Transverse colon (tissue), 4 donors: ENCODE measurements at places on chromosomes 7 and 10. TPM values are rescaled to one million over a fixed set of nuclear protein-coding genes. Genes with fewer than 3 reads are reported as not detected.

DNA sequence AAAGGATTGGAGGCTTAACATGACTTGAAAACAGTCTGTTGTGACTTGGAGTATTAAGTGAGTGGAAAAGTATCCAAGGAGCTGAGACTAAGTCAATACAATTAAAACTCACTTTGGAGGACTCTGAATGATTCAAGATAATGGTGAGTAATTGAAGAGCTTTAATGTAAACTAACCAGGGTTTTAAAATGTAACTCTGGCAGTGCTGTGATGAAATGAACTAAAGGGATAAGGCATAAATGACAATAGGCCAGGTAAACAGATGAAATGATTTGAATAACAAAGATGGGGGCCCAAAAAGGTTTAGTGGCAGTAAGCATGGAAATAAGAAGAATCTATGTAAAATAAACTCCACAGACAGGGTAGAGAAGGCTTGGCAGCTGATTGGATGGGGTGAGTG is 316.5 kb upstream of the CACNA2D1 start:
- DNase-seq = no peak

The NUTM2A gene
- 2.7 TPM for total RNA-seq

- no peak for DNase-seq
Measured at GRCh38 chr10:30345611-30346010, 3.5 kb downstream of the MTPAP start.

DNA sequence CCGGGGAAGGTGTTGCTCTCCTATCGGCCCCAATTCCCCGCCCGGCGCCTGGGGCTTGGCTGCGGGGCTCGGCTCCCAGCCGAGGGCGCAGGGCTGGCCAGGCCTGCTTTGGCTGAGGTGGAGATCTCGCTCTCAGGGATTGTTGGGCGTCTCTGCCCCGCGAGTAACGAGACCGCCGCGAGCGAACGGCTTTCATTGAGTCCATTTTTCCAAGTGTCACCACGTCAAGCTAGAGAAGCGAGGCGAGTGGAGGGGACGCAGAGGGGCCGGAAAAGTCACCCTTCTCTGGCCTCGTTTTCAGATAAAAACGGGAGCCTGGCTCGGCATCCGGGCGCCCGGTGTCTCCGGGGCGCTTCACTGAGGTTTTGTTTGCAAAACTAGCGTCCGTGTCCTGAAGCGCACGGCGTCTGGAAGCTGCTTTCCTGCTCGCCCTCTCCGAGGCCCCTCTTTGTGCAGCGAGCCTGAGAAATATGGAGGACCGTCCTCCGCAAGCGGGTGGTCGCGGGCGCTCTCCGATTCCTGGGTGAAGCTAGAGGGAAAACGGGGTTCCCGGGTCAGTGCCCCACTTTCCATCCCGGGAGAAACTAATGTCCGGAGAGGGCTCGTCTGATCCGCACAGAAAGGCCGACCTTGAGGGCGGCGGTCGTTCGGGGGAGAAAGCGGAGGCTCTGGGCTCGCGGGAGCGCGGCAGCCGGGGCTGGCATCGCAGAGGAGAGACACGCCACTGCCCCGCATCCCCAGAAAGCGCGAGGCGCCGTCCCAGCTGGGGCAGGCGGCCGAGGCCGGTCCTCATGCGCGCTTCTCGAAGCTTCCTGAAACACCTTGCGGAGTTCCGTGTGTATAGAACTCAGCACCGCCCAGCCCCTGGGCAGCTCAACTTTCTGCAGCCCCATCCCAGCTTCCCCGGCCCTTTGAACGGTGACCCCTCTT is 3.5 kb upstream of the EN2 start:
- no peak for DNase-seq

DNA sequence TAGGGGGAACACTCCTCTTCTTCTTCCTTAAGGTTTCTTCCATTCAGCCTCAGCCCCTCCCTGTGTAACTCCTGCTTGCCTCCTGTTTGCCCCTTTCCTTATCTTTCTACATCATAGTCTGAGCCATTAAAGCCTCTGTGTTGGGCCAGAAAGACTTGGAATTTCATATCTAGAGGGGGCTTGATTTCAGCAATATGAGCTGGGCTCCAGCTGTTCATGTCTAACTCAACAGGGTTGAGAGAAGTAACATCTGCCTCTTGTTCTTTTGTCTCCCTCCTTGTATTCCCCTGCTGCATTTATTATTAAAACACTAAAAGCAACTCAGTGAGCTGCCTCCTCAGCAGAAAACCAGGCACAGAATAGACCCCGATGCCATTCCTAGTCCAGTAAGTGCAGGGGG is 17.6 kb downstream of the SEC24C start:
- DNase-seq = no peak

DNA sequence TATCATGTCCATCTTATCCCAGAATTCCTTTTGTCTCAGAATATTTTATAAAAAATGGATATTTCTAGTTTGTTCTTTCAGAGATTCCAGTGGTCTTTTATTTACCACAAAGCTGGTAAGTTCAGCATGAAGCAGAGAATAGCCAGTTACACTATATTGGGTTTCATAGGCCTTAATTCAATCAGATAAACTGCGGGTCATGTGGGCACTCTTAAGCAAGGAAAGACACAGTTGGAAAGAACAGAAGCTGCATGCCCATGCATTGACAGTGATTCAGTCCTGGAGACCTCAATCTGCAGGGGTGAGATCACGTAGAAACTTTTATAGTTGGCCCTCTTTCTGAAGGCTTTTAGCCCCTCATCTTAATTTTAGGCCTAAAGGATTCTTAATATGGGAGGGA is 281.3 kb upstream of the IGFBP3 start:
- DNase-seq = no peak

The ASL gene
- 98.4 TPM for total RNA-seq

DNA sequence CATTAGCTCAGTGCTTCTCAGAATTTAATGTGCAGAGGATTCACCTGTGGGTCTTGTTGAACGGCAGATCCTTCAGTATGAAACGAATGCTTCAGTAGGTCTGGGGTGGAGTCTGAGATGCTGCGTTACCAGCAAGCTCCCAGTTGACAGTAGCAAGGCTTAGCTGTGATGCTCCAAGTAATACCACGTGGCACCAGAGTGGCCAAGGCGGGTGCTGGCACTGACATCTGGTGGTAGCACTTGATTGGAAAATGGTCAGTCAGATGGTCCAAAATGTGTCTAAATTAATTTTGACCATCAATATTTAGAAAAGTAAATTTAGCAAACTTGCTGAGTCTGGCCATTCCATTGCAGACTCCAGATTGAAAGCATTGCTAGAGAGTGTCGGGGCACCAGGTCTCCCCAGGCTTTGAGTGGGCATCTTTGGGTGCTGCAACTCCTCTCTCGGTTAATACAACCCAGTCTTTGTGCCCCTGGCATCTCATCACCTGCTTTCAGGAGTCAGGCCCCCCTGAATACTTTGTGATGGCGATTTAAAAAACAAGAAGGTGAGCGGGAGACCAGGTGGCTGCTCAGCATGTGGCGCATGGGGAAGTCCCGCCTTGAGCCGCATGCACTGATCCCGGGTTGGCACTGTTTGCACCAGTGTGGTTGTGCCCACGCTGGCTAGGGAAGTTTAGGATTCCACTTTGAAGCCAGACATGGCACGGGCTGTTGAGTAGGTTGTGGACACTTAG is 130.1 kb downstream of the NT5C2 start:
- no peak for DNase-seq

The SMO gene
- total RNA-seq = 8.6 TPM

The DEPP1 gene
- 105 TPM for total RNA-seq

DNA sequence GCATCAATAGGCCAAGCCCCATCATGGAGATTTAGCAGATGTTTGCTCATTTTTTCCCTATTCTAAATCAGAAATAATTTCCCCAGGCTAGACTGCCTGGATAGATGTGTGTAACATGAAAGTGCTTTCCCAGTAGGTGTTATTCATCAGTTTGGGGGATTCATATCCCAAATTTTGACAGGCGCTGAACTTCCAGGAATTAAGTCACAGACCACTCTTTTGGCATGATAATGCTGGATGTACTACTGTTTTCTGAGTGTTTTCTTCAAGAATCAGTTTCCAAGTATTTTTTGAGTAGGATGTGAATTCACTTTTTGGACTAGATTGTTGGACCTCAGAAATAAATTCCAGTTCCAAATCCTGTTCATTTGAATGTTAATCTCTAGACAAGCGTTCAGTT is 637.4 kb downstream of the REEP3 start:
- DNase-seq = no peak

The VGF gene
- total RNA-seq = 0.95 TPM

- no peak for DNase-seq
Measured at GRCh38 chr10:132709471-132709951, 76.4 kb downstream of the NKX6-2 start.

The HYAL4 gene
- total RNA-seq = not detected

The CPA2 gene
- total RNA-seq = not detected

The PIP gene
- not detected for total RNA-seq

DNA sequence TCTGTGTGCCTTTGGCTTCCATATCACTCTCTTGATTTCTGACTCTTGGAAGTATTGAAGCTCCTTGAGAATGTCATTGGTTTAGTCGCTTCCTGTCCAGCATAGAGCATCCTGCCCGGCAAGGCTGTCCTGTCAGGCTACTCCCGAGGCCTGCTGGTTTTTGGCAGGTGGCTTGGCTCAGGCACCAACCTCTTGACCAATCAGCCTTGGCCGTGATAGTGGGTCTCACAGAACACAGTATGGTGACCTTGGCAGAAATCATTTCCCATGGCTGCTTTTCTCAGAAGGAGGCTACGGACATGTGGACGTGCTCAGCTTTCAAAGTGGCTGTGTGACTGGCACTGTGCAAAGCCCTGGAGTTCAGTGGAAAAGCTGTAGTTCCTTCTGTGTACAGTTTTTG is 516.9 kb downstream of the REEP3 start:
- no peak for DNase-seq

The CALHM1 gene
- not detected for total RNA-seq

DNA sequence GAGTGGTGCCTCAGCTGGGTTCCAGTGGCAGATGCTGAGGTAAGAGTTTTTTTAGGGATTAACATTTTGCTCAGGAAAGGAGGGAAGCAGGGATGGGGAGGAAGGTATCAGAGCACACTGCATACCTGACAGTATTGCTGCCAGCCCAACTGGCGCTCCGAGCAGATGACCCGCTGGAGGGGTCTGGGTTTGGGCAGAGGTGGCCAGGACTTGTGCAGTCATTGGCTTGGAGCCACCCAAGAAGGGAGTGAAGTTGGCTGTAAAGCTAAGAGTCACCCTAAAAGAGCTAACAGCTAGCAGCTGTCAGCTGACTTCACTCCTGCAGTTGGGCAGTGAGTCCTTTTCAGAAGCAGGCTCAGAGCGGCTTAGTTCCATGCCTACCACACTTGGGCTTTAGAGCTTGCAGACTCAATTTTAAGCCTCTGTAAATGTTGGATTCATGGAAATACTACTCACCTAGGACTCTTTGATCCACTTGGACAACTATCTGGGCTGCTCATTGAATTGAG is 5.8 kb upstream of the ARHGAP22 start:
- no peak for DNase-seq

The TRIM73 gene
- 0.20 TPM for total RNA-seq

The HOGA1 gene
- total RNA-seq = not detected

The OPN1SW gene
- not detected for total RNA-seq

- no peak for DNase-seq
Measured at GRCh38 chr7:116949941-116950801, 3.1 kb upstream of the ST7 start.

- DNase-seq = no peak
Measured at GRCh38 chr10:129945941-129946760, 17.9 kb downstream of the EBF3 start.

DNA sequence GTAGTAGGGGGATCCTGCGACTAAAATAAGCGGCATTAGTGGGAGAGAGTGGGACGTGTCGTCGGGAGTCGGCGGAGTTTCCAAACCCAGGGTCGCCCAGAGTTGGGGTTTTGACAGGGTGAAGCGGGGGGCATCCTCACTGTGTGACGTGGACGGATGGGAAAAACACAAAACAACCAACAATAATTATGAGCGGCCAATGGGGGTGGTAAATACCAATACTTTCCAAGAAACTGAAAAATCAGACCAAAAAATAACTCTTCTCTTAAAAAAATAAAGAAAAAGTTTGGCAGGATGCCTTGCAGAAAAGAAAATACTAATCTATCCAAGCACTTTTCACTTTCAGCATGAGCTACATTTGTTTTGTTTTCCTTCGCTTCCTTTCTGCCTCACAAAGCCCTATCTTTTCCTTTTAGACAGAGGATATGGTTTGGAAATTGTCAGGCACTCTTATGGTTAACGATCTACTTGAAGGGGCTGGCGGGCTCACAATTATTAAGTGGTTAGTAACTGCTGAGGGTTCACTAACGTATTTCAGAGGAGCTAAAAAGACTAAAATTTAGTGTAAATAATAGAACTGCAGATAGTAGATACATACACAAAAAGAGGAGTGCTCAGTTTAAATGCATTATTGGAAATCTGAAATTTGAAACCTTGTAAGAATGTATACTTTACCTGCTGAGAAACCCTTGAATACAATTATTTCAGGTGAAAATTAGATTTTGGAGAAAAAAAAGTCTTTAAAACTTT is 802 bp upstream of the CDK6 start:
- no peak for DNase-seq

- peak; percentile 83 for DNase-seq
Measured at GRCh38 chr7:150974468-150975391, 3.4 kb downstream of the KCNH2 start.

GRCh38 chr7:28922624-28923331 is 35.4 kb downstream of the TRIL start:
- peak; percentile 76 for DNase-seq

- DNase-seq = no peak
Measured at GRCh38 chr7:90768301-90768700, 172.2 kb downstream of the CDK14 start.
